ENCODE measurements at places on chromosomes 12 and 14.

DNA sequence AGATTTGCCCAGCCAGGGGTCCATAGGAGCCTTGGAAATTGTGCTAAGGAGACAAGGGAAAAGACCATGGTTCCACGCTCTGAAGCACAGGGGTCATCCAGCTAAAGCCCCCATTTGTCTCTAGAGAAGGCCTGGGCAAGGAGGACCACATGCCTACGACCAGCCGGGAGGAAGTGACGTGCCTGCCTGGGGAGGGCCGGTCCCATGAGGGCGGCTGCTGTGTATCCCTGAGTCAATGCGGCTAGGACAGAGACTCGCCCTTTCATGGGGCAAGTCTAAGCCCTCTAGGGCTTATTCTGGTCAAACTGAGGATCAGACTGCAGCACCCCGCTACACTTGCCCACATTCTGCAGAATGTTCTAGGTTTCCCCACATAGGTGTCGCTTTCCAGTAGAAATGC is 20.6 kb upstream of the RIN3 start:
- DNase-seq = no peak

DNA sequence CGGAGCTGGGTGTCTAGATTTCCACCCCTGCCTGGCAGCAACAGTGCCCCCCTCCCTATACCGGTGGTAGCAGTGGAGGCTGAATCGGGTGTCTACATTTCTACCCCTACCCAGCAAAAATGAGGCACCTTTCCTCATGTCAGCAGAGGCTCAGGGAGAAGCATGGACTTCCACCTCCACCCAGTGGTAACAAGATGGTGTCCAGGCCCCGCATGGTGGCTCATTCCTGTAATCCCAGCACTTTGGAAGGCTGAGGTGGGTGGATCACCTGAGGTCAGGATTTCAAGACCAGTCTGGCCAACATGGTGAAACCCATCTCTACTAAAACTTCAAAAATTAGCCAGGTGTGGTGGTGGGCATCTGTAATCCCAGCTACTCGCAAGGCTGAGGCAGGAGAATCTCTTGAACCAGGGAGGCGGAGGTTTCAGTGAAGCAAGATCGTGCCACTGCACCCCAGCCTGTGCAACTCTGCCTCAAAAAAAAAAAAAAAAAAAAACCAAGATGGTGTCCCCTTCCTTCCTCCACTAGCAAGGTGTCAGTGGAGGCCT is 35.5 kb upstream of the OR5AU1 start:
- DNase-seq = no peak

GRCh38 chr14:73895939-73896338 is 9.3 kb downstream of the ZNF410 start:
- no peak for DNase-seq

GRCh38 chr14:92655419-92656201 is 92.8 kb downstream of the LGMN start:
- DNase-seq = no peak

GRCh38 chr12:83031196-83031595 is 344.5 kb downstream of the TMTC2 start:
- DNase-seq = no peak

GRCh38 chr14:20684662-20685456 is 499 bp downstream of the RNASE4 start:
- no peak for DNase-seq

DNA sequence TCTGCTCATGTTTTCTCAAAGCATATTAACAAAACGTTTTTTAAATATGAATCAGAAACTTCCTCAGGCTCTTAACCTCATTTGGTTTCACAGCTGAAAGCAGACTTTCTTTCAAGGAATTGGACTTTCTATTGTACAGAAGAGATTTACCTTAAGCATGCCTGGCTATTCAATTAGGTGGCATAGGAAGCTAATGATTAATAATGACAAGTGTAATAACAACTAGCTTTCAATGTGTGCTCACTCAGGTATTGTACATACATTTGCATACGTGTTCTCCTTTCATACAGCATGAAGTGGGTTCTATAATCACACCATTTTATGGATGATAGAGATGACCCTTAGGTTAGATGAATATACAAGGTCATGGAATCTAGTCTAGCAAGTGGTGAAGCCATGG is 115.7 kb downstream of the ANO6 start:
- DNase-seq = no peak

DNA sequence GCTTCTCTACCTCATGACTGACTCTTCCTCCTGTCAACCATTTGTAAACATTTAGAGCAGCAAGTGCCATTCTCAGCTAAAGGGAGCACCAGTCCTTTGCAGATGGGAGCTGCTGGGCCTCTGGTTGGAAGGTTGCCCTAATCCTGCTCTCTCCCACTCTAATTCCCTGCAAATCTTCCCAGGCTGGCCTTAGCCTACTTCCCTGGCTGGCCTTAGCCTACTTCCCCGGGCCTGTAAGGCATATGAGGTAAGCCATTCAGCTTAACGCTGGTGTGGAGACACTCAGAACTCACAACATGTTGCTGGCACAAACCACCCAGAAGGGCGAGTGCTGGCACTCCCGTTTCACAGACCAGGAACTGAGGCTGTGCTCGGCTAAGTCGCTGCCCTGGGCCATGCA is 69.0 kb downstream of the CPSF2 start:
- no peak for DNase-seq

DNA sequence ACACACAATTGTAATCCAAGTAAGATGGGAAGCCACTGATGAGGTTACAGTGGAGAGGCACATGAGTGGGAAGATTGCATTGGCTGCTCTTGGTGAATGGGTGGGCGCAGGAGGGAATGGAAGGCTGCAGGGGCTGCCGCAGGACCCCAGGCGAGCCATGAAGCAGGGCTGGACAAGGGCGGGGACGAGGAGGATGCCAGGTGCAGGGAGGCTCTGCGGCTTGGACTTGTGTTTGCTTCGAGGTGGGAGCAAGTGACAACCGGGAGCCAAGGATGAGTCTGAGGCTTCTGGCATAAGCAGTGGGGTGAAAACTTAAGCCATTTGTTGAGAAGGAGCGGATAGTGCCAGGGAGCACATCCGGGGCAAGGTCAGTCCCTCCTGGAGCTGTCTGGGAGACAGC is 115.0 kb downstream of the TSPAN9 start:
- no peak for DNase-seq

GRCh38 chr14:39877577-39878190 is 445.5 kb upstream of the FBXO33 start:
- DNase-seq = no peak

DNA sequence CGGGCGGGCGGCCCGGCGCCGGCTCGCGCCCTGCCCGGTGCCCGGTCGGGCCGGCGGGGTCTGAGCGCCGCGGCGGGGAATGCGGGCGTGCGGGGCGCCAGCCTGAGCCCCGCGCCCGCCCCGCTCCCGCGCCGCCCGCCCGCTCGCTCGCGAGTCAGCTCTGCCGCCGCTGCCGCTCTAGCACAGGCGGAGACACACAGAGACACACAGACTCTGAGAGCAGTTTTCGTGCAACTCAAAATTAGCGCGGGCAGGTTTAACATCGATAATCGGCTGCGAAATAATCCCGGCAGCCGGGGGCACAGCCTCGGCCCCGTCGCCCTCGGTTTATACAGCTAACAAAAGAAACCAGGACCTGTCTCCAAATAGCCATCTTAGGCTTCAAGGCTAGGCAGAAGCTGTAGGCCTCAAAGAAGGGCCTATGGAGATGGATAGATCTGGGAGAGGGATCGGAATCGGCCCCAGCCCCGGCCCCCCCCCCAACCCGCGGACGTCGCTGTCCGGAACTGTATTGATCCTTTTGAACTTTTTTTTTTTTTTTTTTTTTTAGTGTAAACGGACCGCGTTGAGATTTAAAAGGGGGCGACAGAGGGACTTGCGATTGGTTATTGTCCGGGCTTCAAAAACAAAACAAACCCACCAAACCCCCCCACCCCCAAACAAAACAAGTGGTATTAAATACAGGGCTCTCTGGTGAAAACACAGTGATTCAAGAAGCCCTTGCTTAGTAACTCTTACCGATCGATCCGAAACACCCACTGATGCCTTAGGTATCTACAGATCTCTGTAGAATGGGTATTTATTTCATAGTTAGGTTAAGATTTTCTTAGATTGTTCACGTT is 1.1 kb downstream of the ARID2 start:
- no peak for DNase-seq

DNA sequence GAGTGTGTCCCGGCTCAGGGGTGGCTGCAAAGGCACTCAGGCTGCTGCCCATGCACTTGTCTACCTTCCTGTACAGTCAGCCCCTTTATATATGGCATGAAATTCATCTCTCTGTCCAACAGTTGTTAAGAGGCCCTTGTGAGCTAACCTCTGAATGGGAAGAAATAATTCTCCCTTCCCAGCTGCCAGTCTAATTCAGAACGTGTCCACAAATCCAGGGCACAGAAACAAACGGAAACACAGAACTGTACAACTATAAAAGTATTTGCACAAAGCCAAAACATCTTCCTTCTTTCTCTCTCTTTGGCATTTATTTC is 849 bp downstream of the KRT5 start:
- DNase-seq = no peak

DNA sequence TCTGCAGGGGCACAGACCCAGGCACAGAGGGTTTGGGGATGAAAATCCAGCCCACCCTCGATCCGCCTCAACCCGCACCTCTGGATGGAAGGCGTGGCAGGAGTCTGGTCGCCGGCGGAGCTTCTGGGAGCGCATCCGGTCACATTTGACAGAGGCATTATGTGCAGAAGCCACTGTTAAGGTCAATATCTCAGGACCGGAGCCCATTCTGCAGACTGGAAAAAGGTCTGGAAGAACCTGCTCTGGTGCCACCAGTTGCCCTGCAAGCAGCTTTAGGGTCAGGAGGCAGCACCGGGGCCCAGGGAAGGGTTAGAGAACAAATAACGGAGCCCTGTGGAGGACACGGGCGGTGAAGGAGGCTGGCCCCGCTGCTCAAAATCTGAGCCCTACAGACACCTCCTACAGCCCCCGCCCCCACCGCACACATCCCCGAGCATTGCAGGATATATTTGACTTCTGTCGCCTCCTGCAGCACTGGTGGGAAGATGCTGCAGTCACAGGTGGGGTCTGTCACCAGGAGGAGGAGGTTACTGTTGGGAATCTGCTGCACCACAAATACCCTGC is 25.1 kb upstream of the LRTM2 start:
- DNase-seq = no peak

DNA sequence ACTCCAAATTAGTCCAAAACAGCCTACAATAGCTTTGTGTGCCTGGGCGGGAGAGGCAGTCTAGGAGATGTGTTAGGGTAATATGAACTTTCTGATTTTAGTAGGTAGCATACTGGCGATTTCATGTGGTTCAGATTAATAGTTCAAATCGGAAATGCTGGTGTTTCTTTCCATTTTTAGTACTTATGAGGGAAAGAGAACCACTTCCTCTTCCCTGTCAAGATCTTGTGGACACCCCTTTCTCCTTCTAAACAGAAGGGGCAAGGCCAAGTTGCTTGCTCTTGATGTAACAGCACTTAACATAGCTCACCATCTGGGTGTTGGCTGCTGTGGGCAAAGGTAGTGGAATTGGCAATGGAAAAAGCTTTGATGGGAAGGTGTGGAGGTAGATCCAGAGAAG is 32.2 kb upstream of the IGF1 start:
- no peak for DNase-seq

DNA sequence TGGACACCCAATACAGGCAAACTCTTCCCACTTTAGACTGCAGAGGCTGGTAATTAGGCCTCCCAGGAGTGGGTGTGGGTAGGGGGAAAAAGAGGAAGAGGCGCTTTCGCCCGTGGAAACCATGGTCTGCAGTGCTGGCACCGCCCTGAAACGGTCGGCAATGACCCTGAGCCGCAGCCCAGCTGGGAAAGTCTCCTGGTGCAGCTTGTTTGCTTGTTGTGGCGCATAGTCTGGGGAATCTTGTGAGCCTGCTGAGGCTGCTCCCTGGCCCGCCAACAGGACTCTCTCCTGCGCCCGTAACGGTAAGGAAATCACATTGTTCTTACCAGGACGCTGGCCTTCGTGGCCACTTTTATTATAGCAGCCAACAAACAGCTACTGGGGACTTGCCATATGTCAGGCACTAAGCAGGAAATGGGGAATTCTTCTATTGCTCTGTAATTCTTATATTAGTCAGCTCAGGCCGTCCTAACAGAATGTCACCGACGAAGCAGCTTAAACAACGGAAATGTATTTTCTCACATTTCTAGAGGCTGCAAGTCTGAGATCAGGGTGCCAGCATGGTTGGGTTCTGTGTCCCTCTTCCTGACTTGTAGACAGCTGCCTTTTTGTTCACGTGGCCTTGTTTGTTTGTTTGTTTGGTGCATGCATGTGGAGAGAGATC is 52.5 kb upstream of the RIN3 start:
- no peak for DNase-seq

DNA sequence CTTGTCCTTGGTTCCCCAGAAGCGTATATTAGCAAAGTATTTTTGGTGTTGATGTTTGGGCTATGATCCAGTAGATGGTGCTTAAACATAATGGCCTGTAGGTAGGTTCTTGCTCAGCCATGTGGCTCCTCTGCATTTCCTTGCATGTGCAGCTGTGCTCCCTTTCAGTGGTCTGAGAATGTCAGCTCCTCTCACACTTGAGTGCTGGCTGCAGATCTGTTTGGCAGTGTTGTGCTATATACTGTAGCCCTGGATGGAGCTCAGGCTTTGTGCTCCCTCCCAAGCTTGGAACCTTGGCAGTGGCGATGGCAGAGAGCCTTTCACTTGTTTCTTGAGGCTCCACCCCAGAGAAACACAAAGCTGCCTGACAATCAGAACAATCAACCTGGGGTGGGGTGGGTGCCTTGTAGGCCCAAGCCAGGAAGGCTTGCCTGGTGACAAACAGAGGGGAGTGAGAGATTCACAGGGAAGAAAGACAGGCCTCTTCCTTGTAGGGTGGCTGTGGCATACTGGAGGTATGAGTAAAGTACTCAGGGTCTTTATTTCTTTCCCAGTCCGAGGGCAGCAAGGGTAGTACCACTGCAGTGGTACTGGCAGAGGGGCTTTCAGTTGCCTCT is 255.3 kb downstream of the RAD51B start:
- DNase-seq = no peak

DNA sequence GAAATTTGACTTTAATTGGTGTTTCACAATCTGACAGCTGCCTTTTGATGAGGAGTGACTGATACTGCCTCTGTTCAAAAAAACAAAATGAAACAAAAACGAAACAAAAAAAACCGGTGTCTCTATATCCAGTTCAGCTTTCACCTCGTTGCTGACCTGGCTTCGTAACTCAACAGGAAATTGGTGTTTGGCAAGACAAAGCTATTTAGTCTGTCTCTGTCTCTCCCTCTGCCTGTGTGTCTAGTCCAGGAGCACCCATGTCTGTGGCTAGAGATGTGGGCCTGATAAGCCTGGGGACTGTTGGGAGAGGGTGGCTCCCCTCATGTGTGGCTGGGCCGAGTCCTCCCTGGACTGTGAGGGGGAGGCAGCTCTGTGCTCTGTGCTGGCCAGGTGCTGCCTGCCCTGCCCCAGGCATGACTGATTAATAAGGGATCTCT is 11.3 kb downstream of the CACNA1C start:
- DNase-seq = no peak

DNA sequence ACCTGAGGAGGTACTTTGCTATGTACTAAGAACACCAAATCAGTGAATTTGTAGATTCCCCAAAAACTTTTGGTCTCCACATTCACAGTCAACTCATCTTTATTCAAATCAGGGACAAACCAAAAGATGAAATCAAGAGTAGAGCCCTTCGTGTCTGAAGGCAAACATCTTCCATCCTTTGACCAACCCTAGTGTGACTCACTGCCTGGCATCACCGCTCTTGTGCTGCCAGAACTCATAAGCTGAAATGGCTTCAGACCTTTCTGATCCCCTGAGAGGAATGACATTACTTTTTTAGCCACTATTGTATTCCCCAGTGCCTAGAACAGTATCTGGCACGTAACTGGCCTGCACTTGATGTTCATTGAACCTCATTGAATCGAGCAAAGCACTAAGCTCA is 50.1 kb downstream of the GOLGA5 start:
- DNase-seq = no peak

GRCh38 chr14:22487941-22488340 is 101.1 kb downstream of the DAD1 start:
- DNase-seq = no peak

GRCh38 chr14:80844872-80845271 is 96.7 kb downstream of the CEP128 start:
- DNase-seq = no peak

All from D721Med (cell line).